ENCODE measurements at places on chromosomes 12 and 14.

DNA sequence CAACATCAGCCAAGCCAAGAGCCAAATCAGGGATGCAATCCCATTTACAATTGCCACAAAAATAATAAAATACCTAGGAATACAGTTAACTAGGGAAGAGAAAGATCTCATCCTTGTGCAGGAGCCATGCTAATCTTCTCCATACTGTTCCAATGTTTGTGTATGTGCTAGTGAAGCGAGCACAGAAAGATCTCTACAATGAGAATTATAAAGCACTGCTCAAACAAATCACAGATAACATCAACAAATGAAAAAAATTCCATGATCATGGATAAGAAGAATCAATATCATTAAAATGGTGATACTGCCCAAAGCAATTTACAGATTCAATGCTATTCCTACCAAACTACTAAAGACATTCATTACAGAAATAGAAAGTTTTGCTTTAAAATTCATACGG is 215.6 kb downstream of the FOXG1 start:
- DNase-seq = no peak

DNA sequence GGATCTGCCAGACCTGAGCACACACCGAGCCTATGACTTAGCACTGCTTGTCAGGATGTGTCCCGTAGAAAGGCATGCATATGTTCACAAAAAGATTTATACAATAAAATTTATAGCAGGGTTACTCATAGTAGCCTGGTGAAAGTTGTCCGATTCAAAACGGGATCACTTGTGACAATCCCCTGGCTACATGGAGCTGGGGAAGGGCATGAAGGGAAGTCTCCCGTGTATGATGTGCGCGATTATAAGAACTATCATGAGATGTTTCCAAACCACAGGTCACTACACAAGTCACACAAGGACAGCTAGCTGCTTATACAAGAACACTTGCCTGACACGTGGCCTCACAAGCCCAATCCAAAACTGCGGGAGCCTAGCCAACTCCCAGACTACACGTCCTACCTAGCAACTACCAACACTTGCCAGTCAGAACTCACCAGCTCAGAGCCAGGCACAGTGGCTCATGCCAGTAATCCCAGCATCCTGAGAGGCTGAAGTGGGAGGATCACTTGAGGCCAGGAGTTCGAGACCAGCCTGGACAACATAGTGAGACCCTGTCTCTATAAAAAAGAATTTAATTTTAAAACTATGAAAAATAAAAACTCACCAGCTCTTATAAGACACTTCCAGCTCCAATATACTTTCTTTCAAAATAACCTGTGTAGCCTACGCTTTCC is 7.5 kb upstream of the CDCA4 start:
- no peak for DNase-seq

GRCh38 chr12:121468499-121468801 is 68.5 kb downstream of the RNF34 start:
- no peak for DNase-seq

- no peak for DNase-seq
Measured at GRCh38 chr12:96375170-96375569, 25.1 kb downstream of the CDK17 start.

DNA sequence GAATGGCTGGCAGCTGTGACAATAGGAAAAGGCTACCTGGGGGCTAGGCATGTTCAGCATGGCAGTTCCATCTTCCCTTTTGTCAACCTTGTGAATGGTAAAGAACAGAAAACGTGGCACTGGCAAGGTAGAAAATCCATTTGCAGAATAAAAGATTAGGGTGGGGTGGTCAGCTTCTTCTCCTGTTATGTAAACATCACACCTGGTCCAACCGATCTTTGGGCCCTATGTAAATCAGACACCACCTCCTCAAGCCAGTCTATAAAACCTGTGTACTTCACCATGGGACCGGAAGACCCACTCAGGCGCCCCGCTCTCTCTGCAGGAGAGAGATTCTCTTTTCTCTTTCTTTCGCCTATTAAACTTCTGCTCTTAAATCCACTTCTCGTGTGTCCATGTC is 19.6 kb upstream of the TMEM30B start:
- no peak for DNase-seq

DNA sequence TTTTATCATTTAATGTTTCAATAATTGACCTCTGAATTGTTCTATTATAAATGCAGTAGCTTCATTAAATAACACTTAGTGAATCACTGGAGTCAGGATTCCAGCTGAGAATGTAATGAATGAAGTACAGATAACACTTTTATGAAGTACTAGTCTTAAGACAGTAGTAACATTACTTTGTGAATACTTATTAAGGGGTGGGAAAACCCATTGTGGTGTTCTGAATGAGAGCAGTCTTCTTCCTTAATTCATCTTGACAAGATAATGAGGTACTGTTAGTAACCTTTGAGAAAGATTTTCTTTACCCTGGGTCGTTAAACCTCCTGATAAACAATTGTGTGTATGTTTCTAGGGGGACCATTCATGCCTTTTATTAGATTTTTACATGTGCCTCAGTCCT is 12.7 kb downstream of the NUP107 start:
- no peak for DNase-seq

GRCh38 chr12:110906083-110906482 is 14.3 kb downstream of the MYL2 start:
- no peak for DNase-seq

DNA sequence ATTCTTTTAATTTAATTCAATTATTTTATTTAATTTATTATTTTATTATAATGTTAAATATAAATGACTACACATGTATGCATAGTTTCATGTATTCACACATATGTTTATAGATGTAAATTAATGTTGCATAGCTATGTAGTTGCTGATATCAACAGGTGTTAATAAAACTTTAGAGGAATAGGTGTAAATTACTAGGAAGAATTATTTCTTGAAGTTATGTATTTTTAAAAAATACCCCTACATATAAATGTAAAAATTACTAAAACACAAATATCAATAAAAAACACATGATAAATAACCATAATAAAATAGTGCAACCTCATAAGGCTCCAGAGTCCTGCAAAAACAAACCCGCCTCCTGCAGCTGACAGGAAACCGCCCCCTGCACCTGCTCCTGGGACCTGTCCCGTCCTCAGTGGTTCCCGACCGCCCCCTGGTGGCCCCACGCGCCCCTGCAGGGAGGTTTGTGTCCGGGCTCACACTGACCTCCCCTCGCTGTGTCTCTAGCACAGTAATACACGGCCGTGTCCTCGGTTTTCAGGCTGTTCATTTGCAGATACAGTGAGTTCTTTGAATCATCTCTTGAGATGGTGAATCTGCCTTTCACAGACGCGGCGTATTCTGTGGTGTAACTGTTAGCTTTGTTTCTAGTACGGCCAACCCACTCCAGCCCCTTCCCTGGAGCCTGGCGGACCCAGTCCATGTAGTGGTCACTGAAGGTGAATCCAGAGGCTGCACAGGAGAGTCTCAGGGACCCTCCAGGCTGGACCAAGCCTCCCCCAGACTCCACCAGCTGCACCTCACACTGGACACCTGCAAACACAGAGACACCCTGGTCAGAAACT is 1264.0 kb downstream of the TMEM121 start:
- DNase-seq = no peak

- DNase-seq = no peak
Measured at GRCh38 chr12:1760566-1761382, 59.6 kb upstream of the LRTM2 start.

DNA sequence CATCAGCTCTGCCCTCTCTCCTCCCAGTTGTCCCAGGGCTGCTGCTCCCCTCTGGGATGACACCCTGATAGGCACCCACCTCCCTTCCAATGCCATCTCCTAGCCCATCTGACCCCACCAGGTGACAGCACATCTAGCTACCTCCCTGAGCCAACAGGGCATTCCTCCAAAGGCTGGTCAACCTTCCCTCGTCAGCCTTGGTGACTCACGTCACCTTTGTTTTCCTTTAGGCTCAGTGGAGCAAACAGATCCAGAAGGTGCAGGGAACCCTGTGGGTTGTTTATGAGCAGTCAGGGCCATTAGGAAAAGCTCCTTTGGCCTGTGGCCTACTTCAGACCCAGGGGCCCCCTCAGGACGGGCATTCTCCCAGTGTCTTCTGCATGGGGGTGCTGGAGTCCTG is 32.4 kb downstream of the PIGH start:
- DNase-seq = no peak

- DNase-seq = no peak
Measured at GRCh38 chr12:121170611-121171260, 38.1 kb downstream of the P2RX7 start.

All from anterior cingulate cortex (tissue), 58 donors.